Activated CD4-positive, alpha-beta T cell treated with anti-CD3 and anti-CD28 coated beads, Interleukin-2, amount 10 ng/mL, durations not matched to agents 7 days and 5 days (primary cell): ENCODE measurements at places on chromosomes 11 and 22.

DNA sequence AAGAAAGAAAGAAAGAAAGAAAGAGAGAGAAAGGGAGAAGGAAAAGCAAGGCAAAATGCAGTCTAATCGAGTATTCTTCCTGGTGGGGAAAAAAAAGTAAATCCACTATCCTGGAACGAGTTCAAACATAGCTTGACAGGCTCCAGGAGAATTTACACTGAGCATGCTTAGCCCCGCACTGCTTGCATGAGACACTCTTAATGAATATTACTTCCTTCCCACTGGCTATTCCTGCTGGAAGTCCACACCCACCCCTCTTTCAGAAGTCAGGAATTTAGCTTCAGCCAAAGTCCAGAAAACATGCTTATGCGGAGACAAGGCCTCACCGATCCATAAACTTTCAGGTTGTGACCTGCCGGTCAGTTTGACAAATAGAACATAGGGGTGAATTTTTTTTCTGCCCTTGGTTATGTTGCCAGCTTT is 251.8 kb upstream of the BLID start:
- no peak for DNase-seq

DNA sequence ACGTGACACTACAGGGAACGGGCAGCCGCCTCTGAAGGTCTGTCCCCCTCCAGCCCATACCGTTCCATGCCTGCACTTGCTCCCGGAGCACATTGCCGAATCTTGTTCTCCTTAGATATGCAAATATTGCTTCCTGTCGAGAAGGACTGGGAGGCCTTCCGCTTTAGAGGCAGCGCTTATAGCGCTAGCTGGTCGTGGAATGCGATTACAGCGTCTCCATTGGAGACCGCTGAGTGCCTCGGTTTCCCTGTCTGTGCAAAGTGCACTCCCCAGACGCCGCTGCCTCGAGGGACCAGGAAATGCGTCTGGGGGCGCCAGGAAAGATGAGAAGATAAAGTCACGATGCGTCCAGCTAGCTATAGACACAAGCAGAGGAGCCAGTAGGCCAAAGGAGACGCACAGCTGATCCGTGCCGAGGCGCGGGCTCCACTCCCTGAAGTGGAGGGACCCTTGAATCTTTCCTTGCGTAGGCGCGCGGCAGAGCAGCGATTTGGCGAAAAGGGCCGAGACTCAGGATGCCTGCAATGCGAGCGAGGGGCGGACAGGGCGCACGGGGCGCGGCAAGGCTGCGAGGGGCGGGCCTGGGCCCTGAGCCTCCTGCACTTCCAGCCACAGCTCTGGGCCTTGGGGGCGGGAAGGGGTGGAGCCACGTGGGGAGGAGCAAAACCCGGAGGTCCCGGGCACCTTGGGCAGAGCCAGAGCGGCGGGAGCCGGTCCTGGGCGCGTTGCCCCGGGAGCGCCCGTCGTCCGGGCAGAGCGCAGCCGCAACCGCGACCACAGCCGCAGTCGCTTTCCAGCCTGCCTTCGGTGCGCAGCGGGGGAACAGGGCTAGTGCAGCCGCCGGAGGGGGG is at the start of gene RASSF10:
RASSF10 (plus strand) TSS at position 692 of the 851 bp plus-strand sequence. CDS start 261 bp downstream, outside the sequence.
- DNase-seq = peak; percentile 9

- no peak for DNase-seq
Measured at GRCh38 chr11:27991736-27992135, 116.2 kb downstream of the KIF18A start.

DNA sequence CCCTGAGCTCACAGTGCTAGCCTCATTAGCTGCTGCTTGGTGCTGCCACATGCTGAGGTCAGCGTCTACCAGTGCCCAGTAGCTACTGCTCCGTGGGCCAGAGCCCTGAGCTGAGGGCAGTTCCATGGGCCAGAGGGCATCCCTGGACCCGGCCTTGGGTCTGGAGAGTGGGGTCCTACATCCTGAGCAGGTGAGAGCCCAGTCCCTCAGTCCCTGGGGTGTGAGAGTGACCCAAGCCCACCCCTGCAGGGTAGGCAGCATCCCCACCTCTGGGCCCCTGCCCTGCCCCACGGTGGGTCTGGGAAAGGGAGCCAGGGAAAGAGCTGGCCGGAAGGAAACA is 9.8 kb downstream of the LMNTD2 start:
- DNase-seq = no peak

DNA sequence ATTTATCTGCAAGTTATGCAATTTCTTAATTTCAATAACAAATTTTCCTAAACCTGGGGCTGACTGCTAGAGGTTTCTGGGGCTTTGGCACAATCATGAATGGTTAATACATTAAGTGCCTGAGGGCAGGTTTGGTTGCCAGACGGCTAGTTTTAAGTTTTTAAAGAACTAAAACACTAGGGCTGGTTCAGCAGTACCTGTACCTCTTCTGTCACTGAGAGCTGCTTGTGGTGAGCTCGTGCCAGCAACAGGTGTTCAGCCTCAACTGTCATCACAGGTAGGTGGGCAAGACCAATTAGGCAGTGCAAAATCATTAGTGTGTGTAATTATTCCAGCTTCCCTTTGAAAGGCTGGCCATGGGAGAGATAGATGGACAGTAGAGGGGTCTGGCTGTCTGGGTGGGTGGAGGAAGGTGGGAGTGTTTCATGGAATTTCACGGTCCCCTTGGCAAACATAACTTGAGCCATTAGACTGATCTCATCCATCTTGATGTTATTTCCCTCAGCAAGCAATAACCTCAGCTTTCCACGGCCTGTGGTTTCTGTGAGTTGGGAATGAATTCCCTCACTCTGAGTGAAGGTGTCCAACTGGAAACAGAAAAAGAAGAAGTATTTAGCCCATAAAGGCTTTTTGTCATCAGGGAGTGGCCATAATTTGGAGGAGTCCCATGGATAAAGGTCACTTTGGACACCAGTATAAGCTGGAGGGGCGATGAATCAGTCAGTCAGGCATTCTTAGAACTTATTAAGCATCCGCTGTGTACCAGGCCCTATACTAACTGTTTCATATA is 114.8 kb downstream of the SNX19 start:
- DNase-seq = no peak

DNA sequence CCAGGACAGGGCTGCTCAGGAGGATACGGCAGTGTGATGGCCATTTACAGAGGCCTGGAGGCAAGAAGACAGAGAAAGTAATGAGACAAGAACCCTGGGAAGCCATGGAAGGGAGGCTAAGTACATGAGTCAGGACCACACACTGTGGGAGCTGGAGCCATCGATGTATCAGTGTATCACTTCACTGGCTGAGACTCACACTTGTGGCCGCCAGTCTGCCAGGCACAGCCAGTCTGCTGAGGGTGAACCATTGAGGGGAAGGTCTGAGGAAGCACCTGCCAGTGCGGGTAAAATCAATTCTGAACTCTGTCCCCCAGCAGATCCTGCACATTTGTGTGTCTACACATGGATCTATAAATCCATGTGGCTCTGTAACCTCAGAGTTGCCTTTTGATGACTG is 195.6 kb downstream of the GRIK4 start:
- DNase-seq = no peak

DNA sequence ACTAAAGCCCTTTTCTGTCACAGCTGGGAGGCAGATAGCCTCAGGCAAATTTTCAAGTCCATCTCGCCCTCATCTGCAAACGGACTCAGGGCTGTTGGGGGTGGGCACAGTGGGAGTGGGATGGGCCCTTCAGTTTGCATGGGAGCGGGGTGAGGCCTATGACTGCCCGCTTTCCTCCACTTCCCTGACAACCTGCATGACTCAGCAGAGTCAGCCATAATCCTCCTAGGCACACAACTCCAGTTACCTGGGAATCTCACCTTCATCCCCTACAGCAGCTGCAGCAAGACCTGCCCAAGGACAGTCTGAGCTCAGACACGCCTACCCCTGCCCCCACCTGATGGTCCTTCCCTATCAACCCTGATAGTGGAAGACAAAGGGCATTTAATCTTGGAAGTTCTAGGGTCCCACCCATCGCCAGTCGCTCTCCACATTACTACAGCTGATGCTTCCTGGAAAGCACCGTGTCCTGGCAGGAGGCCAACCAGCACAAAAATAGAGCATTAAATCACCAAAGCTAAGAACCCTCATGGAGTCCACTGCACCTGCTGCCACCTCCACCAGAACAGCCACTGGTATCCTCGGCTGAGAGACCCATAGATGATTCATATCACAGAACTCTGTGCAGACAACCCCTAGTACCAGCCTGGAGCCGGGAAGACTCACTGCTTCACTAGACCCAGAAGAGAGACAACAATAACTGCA is 319.3 kb downstream of the DCDC1 start:
- no peak for DNase-seq

DNA sequence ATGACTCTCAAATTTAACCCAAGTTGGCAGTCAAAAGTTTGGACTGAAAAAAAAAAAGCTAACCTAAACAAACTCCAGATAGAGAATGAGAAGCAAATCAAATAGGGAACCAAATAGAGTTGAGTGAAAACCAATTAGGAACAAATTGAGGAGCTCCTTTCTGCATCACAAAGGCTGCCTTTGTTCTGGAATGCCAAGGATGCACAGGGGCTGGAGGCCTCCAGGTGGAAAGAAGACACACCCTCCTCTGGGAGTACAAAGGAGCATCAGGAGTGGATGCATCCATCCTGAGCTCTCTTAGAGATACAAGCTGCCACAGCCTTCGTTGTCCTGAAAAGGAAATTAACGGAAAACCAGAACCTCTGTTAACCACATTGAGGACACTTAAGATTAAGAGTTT is 73.3 kb downstream of the MRGPRX1 start:
- no peak for DNase-seq

DNA sequence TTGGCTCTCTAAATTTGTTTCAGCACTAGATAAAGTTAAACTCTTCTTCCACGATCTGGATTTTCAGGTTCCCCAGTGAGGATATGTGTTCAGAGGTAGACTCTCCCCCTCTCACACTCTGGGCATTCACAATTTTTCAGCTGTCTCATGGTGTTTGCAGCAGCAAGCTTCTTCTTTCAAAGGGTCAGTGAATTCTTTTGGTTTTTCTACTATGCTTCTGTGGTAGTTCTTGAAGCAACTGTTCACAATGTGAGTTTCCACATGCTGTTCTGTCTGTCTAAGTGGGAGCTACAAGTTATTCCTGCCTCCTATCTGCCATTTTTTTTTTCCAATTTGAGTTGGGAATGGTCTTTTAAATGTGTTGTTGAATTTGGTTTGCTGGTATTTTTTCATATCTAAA is 25.4 kb downstream of the CNTF start:
- DNase-seq = no peak

- no peak for DNase-seq
Measured at GRCh38 chr22:40237241-40237640, 59.5 kb downstream of the TNRC6B start.

GRCh38 chr22:17786435-17787161 is 12.3 kb upstream of the BID start:
- DNase-seq = no peak

DNA sequence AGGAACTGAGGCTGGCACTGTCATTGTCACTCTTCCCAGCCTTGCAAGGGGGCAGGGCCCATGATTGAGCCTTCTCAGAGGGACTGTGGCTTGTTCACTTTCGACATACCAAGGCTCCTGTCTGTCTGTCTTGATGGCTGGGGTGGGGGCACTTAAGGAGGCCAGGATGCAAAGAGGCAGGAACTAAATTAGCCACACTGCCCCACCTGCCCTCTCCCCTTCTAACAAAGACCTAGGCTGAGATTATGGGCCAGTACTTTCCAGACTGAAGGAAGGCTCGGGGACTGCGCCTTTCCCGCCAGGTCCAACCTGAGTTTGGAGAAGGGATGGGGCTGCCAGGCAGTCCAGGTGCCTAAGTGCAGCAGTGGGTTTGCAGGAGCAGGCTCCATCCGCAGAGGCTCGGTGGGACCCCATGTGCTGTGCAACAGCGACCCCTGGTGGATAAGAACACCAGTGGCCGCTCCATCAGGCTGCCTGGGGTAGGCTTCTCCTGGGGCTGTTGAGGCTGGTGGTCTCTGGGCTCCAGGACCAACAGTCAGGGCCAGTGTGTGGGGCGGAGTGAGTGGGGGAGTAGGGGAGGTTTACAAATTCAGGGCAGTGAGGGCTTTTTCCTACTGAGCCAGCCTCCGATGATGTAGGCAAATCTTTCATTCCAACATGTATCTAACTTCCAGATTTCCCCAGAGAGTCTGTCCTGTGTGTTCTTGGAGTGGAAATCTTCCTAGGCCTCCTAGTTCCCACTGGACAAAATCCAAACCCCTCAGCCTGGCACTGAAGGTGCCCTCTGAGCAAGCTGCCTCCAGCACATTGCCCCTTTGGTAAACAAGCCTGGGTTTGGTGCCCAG is 93.9 kb downstream of the INSC start:
- DNase-seq = peak; percentile 80

GRCh38 chr22:29531419-29531818 is 22.1 kb downstream of the THOC5 start:
- no peak for DNase-seq

DNA sequence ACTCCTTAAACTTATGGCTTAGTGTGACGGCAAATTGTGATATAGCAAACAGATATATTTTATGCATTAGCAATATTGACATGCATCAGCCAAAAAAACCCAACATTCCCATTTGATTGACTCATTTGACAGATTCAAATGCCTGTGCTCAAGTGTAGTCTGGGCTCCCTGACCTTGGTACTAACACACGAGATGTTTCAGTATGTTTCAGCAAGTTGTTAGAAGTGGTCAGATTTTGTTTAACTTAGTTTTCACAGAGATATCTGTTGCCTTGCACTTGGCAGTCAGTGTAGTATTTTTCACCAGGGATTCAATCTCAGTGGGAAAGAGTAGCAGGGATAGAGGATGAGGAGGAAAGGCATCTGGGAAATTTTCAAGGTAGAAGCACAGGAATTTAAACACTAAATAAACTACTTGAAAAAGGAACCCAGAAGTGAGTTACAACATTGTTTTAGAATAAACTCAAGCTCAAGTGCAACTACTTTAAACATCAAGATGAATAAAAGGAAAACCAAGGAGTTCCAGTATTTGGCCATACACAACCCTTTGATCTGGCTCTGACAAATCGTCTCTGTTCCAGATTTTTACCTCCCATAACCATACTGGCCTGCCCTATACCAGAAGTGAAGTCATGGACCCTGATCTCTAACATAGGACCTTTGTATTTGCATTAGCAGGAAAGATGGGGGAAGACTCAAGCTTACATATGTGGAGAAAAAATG is 56.5 kb upstream of the BLID start:
- no peak for DNase-seq

GRCh38 chr22:29914991-29915533 is 32.1 kb downstream of the MTMR3 start:
- no peak for DNase-seq

DNA sequence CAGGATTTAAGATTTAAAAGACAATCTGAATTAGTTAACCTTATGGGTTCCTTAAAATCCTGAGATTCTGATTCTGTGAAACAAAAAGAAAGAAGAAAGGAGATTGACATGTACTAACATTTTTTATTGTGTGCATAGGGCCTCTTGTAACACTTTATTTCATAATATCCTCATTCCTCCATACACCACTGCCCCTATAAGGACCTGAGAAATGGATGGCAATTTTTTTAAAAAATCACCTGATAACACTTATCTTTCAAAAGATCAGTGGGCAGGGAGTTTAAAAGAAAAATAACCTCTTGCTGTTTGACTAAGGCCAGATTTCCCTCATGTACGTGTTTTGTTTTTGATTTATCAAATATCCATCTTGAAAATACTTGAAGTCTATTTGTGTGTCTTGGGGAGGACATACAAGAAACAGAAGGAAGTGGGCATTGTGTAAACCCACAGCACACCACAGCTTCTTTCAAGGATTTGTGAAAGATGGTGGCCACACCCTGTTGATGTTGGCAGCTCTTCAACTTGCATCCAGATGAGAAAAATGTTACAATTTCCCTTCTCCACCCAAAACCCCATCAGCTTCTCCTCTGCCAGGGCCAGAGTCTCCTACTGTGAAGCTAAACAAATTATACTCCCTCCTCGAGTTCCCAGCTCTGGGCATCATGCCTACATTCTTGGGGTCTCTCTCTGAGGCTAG is 35.0 kb upstream of the MPEG1 start:
- DNase-seq = peak; percentile 63

- DNase-seq = no peak
Measured at GRCh38 chr11:83663446-83663845, 377.3 kb upstream of the CCDC90B start.
